G401 (cell line): ENCODE measurements at places on chromosomes 5 and 9. TPM values are rescaled to one million over a fixed set of nuclear protein-coding genes. Genes with fewer than 3 reads are reported as not detected.

SLC22A5 gene
- total RNA-seq = 5.3 and 5.4 TPM in 2 replicates

FAXDC2 gene
- total RNA-seq = 7.9 and 10.3 TPM in 2 replicates

GABRA6 gene
- total RNA-seq = not detected in 2 replicates

LPAR1 gene
- not detected in 2 replicates for total RNA-seq

IFNK gene
- total RNA-seq = not detected in 2 replicates

ZDHHC21 gene
- total RNA-seq = 2.4 and 3.9 TPM in 2 replicates

SV2C gene
- 0.43 and 0.85 TPM in 2 replicates for total RNA-seq

- DNase-seq = no peak
Observed at GRCh38 chr9:108002371-108002956, 512.9 kb upstream of the KLF4 start.

GRCh38 chr9:95383185-95383676, 65.7 kb upstream of the FANCC start:
- no peak for DNase-seq

DNA sequence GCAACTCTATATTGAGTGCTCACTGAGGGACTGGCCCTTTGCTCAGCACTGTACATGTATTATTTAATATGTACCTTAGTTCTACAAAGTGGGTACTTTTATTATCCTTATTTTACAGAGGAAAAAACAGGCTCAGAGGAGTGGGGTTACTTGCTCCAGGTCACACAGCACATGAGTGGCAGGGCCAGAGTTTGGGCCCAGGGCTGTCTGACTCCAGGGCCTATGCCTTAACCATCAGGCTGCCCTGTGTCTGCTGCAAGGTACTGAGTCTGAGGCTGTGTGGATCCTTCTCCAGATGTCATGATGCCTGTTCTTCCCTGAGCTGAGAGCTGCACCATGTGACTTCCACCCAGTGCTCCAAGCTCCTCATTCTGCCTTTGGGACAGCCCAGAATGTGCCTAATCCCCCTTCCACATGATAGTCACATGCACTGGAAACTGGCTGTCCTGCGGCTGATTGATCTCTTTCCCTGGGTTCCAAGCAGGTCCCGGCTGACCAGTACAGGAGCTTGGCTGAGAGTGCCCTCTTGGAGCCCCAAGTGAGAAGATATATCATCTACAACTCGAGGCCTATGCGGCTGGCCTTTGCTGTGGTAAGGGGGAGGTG, 15.4 kb downstream of the TMEM268 start:
- no peak for DNase-seq

GRCh38 chr9:16352791-16353401, 517.6 kb downstream of the BNC2 start:
- no peak for DNase-seq

DNA sequence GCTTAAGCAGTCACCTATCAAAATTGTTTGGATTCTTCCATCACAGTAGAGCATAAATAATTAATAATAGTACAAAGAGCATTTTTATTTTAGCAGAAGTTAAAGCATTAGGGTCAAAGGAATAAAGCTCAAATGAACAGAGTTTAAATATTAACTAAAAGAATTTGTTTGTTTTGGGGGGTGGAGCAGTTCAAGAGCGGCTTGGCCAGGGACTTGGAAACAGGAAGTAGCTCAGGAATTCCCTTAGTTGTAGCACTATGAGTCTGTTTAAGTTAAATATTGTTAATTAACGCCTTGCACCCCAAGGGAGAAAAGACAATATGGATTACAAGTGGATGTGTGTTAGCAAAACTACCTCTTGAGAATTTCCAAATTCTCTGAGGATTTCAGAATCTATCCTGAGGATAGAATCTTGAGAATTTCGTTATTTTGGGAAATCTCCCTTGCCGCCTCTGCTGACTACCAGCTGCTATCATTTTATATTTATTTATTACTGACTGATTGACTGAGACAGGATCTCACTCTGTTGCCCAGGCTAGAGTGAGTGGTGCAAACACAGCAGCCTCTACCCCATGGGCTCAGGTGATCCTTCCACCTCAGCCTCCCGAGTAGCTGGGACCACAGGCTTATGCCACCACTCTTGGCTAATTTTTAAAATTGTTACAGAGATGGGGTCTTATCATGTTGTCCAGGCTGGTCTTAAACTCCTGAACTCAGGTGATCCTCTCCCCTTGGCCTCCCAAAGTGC, 96.7 kb upstream of the CHD1 start:
- no peak for DNase-seq

DNA sequence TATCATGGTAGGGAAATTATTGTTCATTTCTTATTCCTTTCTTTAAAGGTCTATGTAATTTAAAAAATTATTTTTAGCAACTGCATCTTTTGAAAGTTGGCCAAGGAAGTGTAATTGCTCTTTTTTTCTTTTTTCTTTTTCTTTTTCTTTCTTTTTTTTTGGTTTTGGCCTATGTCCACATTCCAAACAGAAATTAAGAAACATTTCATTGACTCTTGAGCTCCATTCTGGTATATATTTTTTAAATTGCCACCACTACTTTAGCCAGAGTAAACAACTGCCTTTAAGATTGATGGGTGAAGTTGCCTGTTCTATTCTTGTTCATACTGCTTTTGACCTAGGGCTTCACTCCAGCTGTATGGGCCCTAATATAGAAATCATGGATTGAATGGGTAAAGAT, 75.8 kb upstream of the TMEM171 start:
- no peak for DNase-seq

DNA sequence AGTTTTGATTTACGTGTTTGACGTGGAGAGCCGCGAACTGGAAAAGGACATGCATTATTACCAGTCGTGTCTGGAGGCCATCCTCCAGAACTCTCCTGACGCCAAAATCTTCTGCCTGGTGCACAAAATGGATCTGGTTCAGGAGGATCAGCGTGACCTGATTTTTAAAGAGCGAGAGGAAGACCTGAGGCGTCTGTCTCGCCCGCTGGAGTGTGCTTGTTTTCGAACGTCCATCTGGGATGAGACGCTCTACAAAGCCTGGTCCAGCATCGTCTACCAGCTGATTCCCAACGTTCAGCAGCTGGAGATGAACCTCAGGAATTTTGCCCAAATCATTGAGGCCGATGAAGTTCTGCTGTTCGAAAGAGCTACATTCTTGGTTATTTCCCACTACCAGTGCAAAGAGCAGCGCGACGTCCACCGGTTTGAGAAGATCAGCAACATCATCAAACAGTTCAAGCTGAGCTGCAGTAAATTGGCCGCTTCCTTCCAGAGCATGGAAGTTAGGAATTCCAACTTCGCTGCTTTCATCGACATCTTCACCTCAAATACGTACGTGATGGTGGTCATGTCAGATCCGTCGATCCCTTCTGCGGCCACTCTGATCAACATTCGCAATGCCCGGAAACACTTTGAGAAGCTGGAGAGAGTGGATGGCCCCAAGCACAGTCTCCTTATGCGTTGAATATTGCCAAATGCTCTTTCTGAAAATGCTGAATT, 850 bp downstream of the RRAGA start:
- DNase-seq = peak; percentile 80

DNA sequence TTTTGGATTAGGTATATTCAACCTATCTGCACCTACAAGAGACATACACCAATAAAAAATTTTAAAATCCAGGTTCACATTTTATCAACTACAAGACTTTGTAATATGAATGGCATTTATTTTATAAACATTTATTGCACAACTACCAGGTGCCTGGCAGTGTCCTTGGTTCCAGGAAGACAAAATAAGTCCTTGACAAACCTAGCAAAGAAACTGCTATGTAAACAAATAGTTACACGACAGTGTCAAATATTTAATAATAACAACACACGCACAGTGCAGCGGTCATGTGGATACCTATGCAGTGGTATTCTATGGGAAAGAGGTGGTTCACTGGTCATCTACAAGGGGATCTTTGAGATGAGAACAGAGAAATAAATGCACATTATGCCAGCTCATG, 120.7 kb downstream of the MYO10 start:
- DNase-seq = no peak

DNA sequence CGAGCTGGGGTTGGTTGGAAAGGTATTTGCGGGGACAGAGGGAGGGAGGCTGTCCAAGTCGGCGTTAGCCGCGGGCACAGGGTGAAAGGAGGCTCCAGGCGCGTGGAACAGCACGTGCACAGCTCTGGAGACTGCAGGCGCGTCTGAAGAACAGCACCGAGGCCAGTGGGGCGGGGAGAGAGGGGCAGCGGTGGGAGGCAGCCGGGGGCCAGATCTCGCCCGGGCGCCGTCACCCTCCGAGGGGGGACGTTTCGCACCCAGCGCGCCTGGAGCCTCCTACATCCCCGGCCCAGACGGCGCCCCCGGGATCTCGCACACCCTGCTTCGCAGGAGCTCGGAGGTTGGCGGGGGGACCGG, 79.6 kb downstream of the NTNG2 start:
- DNase-seq = no peak

- no peak for DNase-seq
Observed at GRCh38 chr9:4206718-4207117, 93.2 kb downstream of the GLIS3 start.

DNA sequence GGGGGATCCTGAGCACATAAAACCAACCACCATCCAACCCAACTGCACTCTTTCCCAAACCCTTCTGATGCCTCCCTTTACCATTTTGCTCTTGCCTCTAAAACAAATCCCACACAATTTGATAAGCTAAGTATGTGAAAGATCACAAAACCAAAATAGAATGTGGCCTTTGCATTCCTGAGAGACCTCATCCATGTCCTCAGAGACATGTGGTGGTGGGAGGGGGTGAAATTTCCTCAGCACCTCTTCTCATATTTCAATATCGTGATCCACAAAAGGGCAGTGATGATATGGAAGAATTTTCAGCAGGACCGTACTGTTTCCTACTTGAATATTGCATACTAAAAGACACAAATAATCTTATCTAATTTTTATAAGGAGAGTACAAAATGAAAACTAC, 423.3 kb downstream of the TLE1 start:
- DNase-seq = no peak

GRCh38 chr5:180396926-180397325, 43.8 kb upstream of the GFPT2 start:
- DNase-seq = peak; percentile 69

- DNase-seq = no peak
Observed at GRCh38 chr5:134114886-134115805, 665 bp downstream of the TCF7 start.

- DNase-seq = no peak
Observed at GRCh38 chr5:126752081-126752785, 24.7 kb upstream of the LMNB1 start.

DNA sequence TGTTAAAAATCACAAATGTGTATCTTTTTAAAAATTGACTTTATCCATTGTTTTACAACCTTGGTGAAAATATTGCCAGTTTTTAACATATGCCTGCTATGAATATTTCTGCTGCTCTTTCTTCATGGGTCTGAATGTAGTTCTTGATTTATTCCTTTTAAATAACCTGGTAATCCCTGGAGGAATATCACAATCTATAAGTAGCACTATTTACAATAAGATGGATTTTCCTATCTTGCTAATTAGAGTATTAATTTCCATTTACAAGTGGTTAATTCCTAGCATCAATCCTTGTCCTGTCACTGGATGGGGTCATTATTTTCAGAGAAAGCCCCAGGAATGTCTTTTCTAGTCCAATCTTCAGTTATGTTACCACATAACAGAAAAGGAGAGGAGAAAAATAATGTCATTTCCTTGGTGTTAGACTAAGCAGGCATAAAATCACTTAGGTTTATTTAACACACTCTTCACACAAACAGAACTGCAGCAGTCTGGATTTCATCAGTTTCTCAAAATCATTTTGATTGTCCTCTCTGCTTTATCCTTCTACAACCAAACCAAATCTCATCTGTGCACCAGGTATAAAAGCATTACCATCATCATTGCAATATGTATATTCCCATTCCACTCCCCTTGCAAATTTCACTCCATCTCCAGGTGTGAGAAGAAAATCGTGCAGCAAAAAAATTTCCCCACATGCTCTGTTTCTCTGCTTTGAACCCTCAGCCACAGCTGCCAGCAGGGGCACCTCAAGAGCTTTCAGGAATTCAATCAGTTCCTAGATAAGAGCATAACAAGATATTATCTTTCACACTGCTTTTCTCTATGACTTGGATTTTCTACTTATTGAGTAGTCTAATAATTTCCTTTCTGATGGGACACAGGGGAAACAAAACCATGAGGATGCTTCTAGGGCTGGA, 204.1 kb downstream of the SEC61B start:
- no peak for DNase-seq

DNA sequence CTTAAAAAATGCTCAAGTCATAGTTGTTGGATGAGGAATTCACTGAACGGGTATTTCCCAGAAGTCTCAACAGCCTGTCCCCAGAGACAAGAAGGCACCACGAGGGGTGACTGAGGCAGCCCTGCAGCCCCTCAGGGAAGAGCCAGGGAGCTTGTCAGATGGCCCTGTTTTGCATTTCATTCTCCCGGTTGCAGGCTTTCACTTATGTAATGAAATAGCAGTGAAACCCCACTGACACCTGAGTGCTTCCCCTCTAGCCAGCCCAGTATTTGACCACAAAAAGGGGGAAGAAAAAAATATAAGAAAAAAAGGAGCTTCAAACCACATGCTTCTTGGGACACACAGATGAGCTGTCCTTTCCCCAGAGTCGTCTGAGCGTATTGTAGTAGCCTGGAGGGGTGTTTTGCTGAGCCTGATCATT, 75.3 kb upstream of the IL12B start:
- DNase-seq = no peak

DNA sequence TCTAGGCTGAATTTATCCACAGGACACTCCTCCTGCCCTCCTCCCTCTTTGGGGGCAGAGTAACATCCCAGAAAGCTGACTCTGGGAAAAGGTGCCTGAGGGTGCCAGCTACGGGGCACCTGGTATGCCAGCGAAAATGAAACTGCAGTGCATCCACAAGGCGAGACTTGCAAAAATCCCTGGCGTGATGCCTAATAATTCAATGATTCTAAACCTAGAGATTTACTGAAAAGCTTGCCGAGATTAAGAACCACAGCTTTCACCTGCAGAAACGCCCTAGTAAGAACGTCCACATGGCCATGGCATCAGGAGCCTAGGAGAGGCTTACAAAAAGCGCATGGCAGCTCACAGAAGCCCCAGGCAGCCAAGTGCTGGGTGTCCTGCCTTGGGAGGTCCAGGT, 20.9 kb downstream of the CCNJL start:
- DNase-seq = no peak

DNA sequence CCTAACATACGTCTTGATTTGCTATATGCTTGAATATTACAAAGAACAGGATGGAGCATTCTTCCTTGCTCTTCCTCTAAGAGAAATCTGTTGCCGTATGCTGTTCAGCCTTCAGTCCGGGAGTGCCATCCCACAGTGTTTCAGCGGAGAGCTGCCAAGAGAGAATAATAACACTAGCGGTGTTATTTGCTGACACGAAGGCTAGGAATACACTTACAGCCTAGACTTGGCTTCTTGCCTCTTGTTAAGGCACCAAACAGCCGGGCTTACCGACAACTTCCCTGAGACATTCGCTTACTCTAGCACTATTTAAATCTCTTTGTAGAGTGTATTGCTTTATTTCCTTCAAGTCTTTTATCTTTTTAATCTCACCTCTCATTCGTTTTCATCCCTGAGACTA, 31.4 kb downstream of the KCTD16 start:
- DNase-seq = peak; percentile 12

- no peak for DNase-seq
Observed at GRCh38 chr9:117103438-117104110, 311.3 kb downstream of the ASTN2 start.

DNA sequence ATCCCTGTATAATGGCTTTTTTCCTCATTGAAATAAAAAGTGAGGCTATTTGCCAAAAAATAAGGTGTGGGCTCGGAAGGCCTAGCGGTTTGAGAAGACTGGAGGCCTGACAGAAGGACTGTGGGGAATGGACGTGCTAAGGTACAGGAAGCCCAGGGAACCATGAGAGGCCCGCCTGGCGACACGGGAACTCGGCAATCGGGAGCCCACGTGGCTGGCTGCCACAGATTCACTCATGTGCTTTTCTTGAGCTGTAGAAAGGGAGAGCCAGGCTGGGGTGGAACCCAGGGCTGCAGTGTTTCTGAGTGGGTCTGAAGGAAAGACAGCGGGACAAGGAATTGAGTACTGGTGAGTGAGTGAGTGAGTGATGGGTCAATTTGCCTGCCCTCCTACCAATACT, 11.9 kb upstream of the DDX41 start:
- no peak for DNase-seq
